ENCODE measurements at places on chromosomes 3 and 15. TPM values are rescaled to one million over a fixed set of nuclear protein-coding genes. Genes with fewer than 3 reads are reported as not detected.

DNA sequence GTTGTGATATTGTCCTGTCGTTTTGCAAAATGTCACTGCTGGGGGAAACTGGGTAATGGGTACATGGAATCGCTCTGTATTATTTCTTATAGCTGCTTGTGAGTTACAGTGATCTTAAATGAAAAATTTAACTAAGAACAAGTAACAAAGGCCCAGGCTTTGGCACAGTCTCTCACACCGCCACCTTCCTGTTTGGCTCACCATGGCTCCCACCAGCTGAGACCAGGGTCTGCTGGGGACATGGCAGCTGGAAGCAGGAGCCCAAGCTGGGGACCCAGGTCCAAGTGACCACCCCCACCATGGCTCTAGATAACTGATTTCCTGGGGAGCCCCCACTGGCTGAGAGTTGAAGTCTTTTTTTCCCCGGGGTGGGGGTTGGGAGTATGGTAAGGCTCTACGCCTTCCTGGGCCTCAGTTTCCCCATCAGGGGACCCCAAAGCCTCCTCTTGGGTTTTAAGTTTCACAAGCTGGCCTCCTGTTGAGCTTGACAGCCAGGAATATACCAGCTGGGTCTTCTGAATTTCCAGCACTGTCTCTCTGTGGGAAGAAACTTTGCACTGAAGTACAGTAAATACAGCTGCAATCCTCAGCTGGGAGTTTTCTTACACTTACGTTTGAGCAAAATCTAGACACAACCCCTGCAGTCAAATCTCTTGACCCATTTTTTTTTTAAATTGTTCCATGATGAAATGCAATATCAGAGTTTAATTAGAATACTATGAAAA lies 26.1 kb downstream of the ABTB1 start:
- H3K36me3 ChIP-seq, result peaks cover 9% of the 10 kb centered on the region
- peaks cover 18% of the 10 kb centered on the region for H3K27me3 ChIP-seq
- no peak for DNase-seq
- peaks cover 22% of the 10 kb centered on the region for H3K4me1 ChIP-seq
- peak overlapping the region; percentile 59 for H3K27ac ChIP-seq

DNA sequence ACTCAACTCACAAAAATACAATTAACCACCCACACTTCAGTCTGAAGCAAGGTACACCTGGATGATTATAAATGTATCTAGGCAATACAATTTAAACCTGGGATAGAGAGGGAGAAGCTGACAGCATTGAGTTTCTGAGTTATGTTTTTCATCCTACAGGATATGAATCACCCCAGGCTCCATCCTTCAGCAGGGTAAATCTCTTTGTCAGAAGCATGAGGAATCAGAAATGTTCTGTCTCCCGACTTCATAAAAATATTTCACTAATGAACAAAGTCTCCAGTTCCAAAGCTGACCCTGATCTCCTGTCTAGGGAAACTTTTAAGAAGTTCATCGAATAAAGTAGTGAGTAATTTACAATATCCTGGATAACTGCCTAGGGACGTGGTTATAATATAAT lies 25.5 kb upstream of the FRMD4B start:
- H3K4me3 ChIP-seq, result no peak overlapping the region
- H3K27me3 ChIP-seq, result no peaks in the 10 kb centered on the region
- no peaks in the 10 kb centered on the region for H3K36me3 ChIP-seq
- peaks cover 1% of the 10 kb centered on the region for H3K4me1 ChIP-seq

The SLC27A2 gene
- not detected for total RNA-seq

The ATP13A5 gene
- total RNA-seq, result not detected

- H3K27ac ChIP-seq, result no peak overlapping the region
- DNase-seq, result no peak
- no peaks in the 10 kb centered on the region for H3K36me3 ChIP-seq
Observed at GRCh38 chr15:70339571-70340493, 242.1 kb upstream of the TLE3 start.

DNA sequence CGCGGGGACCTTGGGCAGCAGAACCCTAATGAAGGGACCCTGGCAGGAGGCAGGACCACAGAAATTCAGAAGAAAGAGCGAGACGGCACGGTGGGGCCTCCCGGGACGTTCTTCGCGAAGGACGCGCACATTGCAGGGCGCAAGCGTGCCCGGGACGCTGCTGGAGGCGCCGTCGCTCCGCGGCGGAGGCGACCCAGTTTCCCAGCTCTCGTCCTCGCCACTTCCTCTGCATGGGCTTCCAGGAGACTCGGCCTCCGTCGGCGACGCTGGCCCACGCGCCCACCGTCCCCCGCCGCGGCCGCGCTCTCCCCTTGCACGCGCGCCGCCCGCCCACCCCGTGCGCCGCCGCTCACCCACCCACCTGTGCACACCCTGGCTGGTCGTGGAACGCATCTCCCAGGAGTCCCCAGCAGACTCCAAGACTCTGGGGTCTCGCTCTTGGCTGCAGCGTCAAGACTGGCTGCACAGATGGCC lies 31.8 kb upstream of the SMAD3 start:
- peaks cover 10% of the 10 kb centered on the region for H3K4me1 ChIP-seq
- peak overlapping the region; percentile 76 for H3K4me3 ChIP-seq
- H3K36me3 ChIP-seq, result no peaks in the 10 kb centered on the region
- H3K27ac ChIP-seq, result no peak overlapping the region

The MNS1 gene
- total RNA-seq, result not detected

The RNU5B-1 gene
- total RNA-seq, result not detected

DNA sequence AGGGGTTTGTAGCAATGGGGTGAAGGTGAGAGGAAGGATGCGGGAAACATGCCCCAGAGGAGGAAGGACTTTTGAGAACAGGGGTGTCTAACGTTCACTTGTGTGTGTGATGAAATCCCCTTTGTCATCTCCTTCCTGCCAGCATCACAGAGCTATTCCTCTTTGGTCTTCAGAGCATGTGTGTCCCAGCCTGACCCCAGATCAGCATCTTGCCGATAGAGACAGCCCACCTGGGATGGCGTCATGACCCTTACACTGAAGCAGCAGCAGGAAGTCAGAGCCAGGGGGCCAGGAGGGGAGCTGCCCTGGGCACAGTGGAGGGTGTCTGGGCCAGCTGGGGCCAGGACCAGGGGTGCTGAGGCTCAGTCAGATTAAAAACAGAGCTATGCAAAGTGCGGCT lies 29.9 kb upstream of the GRIP2 start:
- no peak overlapping the region for H3K4me3 ChIP-seq
- no peaks in the 10 kb centered on the region for H3K36me3 ChIP-seq
- no peak overlapping the region for H3K27ac ChIP-seq
- H3K27me3 ChIP-seq, result peaks cover 7% of the 10 kb centered on the region

The SLC2A2 gene
- total RNA-seq, result not detected

The GASK1A gene
- not detected for total RNA-seq

The PRTG gene
- 19.4 TPM for total RNA-seq

DNA sequence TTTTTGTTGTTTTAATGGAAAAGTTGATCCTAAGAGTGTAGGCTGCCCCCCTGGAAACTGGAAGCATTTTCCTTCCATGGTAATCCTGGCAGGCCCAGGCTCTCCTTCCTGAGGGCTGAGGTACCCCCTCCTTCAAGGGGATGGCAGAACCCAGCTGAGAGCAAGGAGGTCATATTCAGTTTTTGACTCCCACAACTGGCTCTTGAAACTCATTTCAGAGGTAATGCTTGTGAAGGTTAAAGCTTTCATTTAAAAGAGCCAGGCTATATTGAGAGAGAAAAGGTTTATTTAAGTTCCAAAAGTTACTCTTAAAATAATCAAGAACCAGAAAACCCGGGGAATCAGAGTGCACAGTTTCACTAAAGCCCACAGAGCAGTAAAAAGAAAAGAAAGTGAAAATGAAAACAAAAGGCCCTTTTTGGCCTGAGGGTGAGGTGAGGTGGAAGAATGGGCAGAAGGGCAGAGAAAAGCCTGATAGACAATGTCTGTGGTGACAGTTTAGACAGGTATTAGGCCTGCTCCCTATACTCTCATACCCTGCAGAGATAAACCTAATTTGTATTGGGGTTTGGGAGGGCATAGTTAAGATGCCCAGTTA lies 47.0 kb upstream of the RBP1 start:
- no peak overlapping the region for H3K4me3 ChIP-seq
- H3K27me3 ChIP-seq, result no peaks in the 10 kb centered on the region

The ZNF860 gene
- total RNA-seq, result not detected

The CMTM7 gene
- 95.5 TPM for total RNA-seq

GRCh38 chr15:47685141-47685870 lies 32.0 kb upstream of the SEMA6D start:
- H3K36me3 ChIP-seq, result peaks cover 8% of the 10 kb centered on the region
- no peaks in the 10 kb centered on the region for H3K27me3 ChIP-seq
- no peak overlapping the region for H3K4me3 ChIP-seq
- H3K4me1 ChIP-seq, result peaks cover 5% of the 10 kb centered on the region

- no peaks in the 10 kb centered on the region for H3K36me3 ChIP-seq
- peaks cover 17% of the 10 kb centered on the region for H3K4me1 ChIP-seq
- peak overlapping the region; percentile 91 for H3K27ac ChIP-seq
- H3K27me3 ChIP-seq, result peaks cover 4% of the 10 kb centered on the region
- DNase-seq, result peak; percentile 62
Observed at GRCh38 chr3:49173116-49173791, 1.9 kb downstream of the KLHDC8B start.

- DNase-seq, result no peak
- peak overlapping the region; percentile 3 for H3K4me3 ChIP-seq
- H3K27me3 ChIP-seq, result no peaks in the 10 kb centered on the region
- peaks cover 23% of the 10 kb centered on the region for H3K4me1 ChIP-seq
- H3K36me3 ChIP-seq, result no peaks in the 10 kb centered on the region
Observed at GRCh38 chr3:30231277-30232141, 374.9 kb upstream of the TGFBR2 start.

The ATP10A gene
- not detected for total RNA-seq
